Mammary epithelial cell (primary cell): ENCODE measurements at places on chromosomes 2 and 18. TPM values are rescaled to one million over a fixed set of nuclear protein-coding genes. Genes with fewer than 3 reads are reported as not detected.

- no peak for DNase-seq
These were observed 39.7 kb downstream of the GRHL1 start for GRCh38 chr2:9991221-9991620.

DNA sequence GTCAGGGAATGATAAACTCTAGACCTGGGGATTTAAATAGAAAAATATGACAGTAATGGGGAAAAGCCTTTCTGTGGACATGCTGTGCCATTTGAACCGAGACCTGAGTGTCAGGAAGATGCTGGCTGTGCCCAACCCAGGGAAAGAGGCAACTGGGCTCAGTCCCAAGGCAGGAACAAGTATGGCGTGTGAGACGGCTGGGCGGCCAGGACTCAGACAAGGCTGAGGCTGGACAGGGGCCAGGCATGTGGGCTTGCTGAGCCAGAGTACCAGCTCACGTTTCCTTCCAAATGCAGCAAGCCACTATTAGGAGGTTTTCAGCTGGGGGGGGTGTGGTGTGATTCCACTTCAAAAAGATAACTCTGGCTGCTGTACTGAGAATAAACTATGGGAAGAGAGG lies 92.4 kb downstream of the INPP5D start:
- DNase-seq = no peak

GRCh38 chr2:221399183-221399582 lies 172.9 kb downstream of the EPHA4 start:
- no peak for DNase-seq

Gene DSG1
- total RNA-seq = 0.08 and 0.33 TPM in 2 replicates

Gene HS1BP3
- total RNA-seq = 20.5 and 25.3 TPM in 2 replicates

DNA sequence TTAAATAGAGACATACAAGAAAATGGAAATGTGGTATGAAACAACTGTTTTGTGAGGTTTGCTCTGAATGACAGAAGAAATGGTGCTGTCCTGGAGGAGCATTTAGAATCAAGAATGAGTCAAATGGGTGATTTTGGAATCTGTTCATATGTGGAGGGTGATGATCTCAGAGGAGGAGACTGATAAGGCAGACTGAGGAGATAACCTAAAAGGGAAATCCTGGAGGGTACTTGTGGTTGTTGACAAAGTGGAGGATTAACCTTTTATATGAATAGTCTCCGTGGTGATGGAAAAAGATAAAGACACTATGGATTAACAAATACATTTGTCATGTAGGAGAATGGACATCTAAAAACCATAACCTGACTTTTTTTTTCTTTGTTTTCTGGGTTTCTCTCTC lies 74.1 kb downstream of the MMADHC start:
- no peak for DNase-seq

DNA sequence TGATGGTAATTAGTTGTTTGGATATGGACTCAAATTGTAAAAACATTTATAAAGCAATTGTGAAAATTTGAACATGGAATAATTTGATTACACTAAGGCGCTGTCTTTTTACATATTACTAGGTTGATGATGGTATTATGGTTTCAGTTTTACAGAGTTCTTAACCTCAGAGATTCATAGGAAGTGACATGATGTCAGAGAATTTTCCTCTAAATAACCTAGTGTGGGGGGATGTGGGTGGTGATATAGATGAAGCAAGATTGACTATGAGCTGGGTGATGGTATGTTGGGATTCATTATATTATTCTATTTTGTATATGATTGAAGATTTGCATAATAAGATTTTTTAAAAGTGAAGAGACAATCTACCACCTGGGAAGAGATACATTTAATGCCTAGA lies 45.9 kb upstream of the ATP5MC3 start:
- no peak for DNase-seq

- no peak for DNase-seq
These were observed 9.6 kb upstream of the ALPK2 start for GRCh38 chr18:58638441-58638840.

GRCh38 chr2:64681479-64681967 lies 27.8 kb upstream of the SERTAD2 start:
- no peak for DNase-seq

- peak; percentile 27 for DNase-seq
These were observed 1544.4 kb downstream of the LRP1B start for GRCh38 chr2:140586379-140586778.

- DNase-seq = peak; percentile 56
These were observed 160.1 kb upstream of the LRP1B start for GRCh38 chr2:142290931-142291330.

- DNase-seq = no peak
These were observed 3.1 kb downstream of the DCC start for GRCh38 chr18:52343138-52343537.

Gene PSMA8
- total RNA-seq = not detected

- DNase-seq = no peak
These were observed 892.5 kb upstream of the LRRTM1 start for GRCh38 chr2:81196933-81197628.

Gene MAP3K19
- not detected for total RNA-seq

GRCh38 chr18:36015629-36016028 lies 43.1 kb downstream of the RMP24 start:
- DNase-seq = no peak

DNA sequence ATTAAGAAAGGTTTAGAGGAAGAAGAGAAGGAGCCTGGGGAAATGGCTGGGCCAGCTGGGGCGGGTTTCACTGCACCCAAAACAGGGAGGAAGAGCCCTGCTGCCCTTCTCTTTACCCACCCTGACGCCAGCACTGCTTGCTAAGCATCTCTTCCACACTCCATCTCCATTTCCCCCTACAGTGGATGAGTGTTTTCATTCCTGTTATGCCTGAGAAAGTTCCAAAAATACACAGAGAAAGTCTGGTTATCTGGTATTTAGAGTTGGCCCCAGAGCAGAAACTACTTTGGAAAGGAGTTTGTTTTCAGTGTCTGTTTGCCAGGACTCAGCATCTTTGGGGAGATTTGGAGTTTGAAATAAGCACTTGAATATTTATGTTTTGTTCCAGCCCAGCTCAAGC lies 451.0 kb downstream of the SLC4A3 start:
- no peak for DNase-seq
